Bronchus fibroblast of lung (primary cell): ENCODE measurements at places on chromosomes 2 and 18. TPM values are rescaled to one million over a fixed set of nuclear protein-coding genes. Genes with fewer than 3 reads are reported as not detected.

Gene ABCB11
- not detected in 2 replicates for total RNA-seq

Gene MAP3K19
- total RNA-seq: not detected in 2 replicates

Gene FEZ2
- 32.9 and 48.4 TPM in 2 replicates for total RNA-seq

Gene CHAC2
- total RNA-seq: 7.9 and 8.5 TPM in 2 replicates

Gene RGPD3
- total RNA-seq: under 0.01 TPM in 1 of 2 replicates, not detected in the other

Gene ESPNL
- total RNA-seq: 5.2 and 6.4 TPM in 2 replicates

Gene TMEFF2
- total RNA-seq: 17.0 and 19.3 TPM in 2 replicates

Gene ARHGEF33
- 1.5 TPM in 1 of 2 replicates, not detected in the other for total RNA-seq
